SW480 (cell line): ENCODE measurements at places on chromosomes 5 and 9.

DNA sequence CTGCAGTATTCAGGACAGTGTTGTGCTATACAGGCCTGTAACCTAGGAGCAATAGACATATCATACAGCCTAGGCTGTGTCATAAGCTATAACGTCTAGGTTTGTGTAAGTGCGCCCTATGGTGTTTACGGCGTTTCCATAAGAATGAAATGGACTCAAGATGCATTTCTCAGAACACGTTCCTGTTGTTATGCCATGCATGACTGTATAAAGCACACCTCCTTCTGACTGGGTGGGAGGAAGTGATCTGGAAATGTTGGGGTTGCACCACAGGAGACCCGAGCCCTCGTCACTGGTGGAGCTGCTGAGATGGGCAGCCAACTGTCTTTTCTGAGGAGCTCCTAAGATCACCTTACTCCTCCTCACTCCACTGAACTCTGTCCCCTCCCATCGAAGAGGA lies 391.3 kb upstream of the DAP start:
- DNase-seq: no peak

- DNase-seq: no peak
Observed at GRCh38 chr5:62587737-62588136, 9.1 kb downstream of the LRRC70 start.

DNA sequence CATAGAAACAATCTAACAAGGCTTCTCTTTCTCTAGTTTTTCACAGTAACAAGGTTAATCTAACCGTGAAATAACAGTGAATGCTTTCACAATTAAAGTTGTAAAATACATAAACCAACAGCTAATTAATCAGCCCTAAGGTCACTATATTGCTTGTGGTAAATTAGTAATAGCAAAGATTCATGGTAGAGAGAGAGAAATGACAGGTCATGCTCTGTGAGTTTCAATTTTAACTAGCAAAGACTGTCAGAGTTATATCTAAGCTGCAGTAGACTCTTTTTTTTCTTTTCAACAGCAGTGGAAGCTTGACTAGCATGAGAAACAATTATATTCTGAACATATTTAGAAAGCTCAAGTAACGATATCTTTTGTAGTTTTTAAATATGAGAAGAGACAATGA lies 1068.0 kb downstream of the MAT2B start:
- no peak for DNase-seq

- DNase-seq: no peak
Observed at GRCh38 chr9:94875300-94876020, 149.0 kb downstream of the AOPEP start.

DNA sequence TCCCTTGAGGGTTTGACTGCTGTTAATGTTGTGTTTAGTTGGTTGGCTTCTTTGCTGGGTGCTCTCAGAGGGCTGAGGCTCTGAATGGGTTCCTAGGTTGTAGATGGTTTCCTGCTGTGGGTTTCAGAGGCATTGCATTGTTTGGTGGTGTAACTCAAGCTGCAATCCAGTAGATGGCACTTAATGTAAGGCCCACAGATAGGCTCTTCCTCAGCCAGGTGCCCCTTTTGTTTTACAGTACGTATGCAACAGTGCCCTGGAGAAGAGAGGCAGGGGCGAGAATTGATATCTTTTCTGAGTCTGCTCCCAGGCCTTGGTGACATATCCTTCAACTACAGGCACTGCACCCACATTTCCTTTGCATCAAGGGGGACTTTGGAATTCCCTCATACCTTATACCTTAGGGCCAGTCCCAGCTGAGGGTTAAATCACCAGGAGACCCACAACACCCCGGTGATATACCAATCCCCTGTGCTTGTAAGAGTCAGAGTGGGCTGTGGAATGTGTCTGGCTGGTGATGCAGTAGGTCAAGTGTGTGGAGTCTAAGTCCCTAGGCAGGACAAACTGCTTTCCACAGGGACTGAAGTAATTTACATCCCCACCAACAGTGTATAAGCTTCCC lies 7.0 kb upstream of the UGT3A2 start:
- DNase-seq: peak; percentile 42

DNA sequence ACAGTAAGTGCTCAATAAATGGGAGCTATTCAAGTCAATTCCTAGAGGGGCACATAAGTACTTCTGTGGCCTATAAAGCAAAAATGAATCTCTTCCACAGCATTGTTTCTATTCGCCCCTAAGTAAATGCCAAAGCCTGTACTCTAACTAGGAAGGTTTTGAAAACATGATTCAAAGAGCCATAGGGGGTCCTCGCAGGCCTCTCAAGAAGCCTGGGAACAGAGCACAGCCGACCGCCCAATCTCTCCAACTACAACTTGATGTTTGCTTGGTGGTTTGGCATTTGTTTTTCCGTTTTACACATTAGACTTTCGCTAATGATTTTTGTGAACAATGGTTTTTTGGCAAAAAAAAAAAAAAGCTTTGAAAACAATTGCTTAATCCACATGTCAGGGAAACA lies 19.4 kb downstream of the EFNA5 start:
- no peak for DNase-seq

DNA sequence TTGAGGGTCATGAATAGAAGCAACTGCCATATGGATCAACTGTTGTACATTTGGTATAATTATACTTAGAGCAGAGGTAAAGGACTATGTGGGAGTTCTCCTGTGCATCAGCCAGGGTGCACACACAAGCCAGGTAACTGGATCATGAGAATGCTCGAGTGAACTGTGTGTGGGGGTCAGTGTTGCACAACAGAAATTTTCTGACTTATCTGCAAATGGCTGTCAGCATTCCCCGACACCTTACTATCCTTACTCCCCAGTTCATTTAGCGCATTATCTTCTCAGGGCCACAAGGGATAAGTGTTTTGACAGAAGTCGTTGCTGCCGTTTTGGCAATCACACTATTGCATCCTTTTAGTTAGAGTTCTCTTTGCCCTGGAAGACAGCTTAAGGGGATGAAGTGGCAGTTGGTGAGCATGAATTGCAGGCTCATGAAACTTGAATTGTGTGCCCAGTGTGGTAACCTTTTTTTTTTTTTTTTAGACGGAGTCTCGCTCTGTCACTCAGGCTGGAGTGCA lies 1.7 kb downstream of the CANX start:
- no peak for DNase-seq

DNA sequence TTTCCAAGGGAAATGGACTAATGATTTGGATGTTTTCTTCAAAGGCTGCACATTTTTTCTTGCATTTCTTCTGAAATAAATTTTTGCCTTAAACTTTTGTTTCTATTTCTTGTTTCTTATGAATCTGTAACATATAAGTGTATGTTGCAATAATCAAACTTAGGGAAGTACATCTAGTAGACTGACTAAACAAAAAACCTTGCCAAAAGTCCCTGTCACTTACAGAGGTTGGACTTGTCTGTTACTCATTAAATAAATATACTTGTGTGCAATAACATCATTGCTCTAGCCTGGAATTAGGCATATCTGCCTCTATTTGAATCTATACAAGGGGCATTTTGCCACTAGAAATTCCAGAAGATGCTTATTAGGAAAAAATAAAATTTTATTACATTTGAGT lies 56.6 kb downstream of the C6 start:
- no peak for DNase-seq

GRCh38 chr9:136302527-136302926 lies 1.4 kb downstream of the CCDC187 start:
- DNase-seq: no peak

DNA sequence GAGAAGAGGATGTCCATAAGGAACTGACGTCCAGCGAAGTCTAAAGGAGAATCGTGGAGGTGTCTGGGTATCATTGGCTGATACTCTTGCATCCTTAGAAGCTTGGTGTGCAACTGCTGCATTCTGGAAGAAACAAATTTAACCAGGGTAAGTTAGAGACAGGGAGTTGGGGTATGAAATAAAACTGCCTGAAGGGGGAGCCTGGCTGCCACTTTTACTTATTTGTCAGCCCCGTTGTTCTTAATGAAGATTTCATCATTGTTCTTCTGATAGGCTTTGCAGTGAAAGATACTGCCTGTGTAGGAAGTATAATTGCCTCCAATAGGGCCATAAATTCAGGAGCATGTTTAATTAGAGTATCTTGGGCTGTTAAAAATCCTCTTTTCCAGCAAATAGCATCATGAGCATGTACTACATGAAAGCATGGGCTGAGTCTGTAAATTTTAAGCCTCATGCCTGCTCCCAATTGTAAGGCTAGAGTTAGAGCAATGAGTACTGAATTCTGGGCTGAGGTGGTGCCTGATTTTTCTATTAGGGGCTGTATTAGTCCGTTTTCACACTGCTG lies 1264.5 kb upstream of the ACO1 start:
- peak; percentile 53 for DNase-seq

DNA sequence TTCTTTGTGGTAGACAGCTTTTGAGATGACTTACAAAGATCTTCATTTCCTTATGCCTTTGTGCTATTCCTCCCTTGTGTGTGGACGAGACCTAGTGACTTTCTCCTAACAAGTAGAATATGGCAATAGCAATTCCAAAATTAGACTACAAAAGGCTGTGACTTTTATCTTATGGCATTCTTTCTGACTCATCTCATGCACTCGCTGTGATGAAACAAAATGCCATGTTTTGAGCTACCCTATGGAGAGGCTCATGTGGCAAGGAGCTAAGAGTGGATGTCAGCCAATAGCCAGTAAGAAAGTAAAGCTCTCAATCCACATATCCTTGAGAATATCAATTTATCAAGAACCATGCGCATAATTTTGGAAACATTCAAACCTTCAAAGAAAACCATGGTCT lies 380.5 kb upstream of the SMC2 start:
- no peak for DNase-seq

- DNase-seq: no peak
Observed at GRCh38 chr9:72633966-72634365, 112.6 kb downstream of the TMC1 start.
